Femur (tissue), 1 donor: ENCODE measurements at places on chromosomes 16 and 17.
A peak's percentile ranks its signal among the peaks of the same experiment; 100 is the strongest.

DNA sequence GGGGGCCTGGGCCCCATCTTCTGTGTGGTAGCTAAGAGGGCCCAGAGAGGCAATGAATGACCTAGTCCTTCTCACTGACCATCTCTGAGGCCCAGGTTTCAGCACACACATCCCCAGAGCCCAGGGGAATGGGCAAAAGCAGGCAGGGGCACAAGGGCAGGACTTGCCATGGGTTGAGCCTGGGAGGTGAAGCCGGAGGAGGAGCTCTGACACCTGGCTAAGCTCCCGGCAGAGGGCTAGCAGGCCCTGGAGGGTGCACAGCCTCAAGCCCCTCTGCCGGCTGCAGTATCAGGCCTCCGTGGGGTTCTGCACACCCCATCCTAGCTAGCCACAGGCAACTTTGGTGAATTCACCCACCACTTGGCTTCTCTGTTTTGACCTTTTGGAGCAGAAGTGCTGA lies 5.3 kb downstream of the SRCIN1 start:
- DNase-seq: no peak

- DNase-seq: no peak
Observed at GRCh38 chr16:459761-460160, 34.3 kb downstream of the RAB11FIP3 start.

GRCh38 chr16:57800200-57801097 lies 1.8 kb downstream of the KIFC3 start:
- DNase-seq: no peak

DNA sequence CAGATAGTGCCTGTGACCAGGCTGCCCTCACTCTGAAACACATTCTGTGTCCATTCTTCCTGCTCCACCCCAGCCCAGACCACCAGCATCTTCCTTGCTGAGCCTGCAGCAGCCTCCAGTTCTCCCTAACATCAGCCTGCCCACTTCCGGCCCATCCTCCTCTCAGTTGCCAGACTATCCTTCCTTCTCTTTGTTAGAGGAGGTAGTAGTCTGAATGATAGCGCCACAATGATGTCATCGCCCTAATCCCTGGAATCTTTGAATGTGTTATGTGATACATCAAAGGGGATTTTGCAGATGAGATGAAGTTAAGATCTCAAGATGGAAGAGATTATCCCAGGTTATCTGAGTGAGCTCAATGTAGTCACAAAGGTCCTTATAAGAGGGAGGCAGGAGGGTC lies 3.2 kb upstream of the ZDHHC1 start:
- no peak for DNase-seq

DNA sequence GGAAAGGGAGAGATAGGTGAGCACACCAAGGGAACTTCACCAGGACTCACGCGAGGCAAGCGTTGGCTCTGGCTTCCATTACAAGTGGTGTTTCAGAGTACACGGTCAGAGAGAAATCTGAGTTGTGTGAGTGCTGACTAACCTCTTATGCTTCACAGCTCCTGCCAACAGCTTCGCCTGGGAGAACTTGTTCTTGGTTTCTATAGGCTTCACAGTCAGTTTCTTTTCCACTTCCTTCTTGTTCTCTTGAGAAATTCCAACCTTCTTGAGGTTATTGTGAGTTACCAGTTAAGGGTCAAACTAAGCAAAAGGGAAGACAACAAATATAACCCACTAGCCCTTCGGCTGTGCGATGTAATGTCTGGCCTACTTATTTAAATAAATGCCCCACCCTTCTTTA lies 18.9 kb downstream of the PSME3IP1 start:
- no peak for DNase-seq

GRCh38 chr16:82506692-82507670 lies 119.8 kb upstream of the CDH13 start:
- peak; percentile 48 for DNase-seq

GRCh38 chr16:77961814-77962213 lies 60.5 kb upstream of the CLEC3A start:
- no peak for DNase-seq

DNA sequence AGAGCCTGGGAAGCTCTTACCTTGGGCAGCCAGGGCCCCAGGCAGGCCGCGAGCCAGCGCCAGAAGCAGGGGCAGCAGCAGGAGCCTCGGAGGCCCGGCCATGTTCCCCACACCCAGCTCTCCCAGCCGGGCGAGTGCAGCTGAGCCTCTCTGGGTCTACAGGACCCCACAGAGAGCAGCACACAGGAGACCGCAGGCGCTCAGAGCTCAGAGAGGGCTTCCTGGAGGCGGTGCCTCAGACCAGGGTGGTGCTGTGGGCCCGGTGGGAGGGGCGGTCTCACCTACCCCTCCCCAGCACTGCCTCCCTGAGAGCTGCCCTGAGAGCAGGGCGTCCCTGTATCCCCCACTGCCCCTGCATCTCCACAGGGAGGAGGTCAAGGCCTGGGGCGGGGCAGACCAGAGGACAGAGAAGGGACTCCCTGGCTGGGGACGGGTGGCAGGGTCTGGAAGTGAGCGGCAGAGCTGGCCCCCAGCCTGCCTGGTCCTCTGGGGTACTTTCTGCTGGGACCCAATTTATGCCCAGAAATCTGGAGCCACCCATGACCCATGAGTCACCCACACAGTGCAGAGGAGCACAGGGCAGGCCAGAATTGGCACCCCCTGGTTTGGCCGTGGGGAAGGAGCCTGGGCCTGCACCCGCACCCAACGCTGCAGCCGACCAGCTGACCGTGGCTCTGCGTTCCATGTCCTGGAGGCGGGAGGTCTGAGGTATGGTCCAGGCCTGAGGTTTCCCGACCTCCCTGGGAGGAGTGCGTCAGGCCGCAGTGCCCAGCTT lies at the start of gene CD7:
CD7 (minus strand) TSS at position 215 of the 775 bp plus-strand sequence; CDS start at position 102, 113 bp downstream.
- DNase-seq: no peak

DNA sequence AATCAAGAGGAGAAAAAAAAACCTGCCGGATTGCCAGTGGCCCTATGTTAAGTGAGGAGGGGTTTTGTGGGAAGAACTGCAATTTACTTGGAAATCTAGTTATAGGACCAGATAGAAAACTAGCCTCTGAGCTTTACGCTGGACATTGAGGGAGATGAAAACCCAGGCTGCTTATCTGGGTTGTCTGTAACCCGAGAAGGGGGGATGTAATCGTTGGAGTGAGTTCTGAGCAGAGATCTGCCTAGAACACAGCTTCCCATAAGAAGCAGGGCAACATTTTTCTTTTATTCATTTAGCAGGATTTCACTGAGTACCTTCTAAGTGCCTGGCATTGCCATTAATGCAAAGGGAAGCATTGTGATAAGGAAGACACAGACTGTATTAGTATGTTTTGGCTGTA lies 70.6 kb downstream of the KATNIP start:
- no peak for DNase-seq

GRCh38 chr16:19598805-19599510 lies 43.5 kb downstream of the VPS35L start:
- no peak for DNase-seq

DNA sequence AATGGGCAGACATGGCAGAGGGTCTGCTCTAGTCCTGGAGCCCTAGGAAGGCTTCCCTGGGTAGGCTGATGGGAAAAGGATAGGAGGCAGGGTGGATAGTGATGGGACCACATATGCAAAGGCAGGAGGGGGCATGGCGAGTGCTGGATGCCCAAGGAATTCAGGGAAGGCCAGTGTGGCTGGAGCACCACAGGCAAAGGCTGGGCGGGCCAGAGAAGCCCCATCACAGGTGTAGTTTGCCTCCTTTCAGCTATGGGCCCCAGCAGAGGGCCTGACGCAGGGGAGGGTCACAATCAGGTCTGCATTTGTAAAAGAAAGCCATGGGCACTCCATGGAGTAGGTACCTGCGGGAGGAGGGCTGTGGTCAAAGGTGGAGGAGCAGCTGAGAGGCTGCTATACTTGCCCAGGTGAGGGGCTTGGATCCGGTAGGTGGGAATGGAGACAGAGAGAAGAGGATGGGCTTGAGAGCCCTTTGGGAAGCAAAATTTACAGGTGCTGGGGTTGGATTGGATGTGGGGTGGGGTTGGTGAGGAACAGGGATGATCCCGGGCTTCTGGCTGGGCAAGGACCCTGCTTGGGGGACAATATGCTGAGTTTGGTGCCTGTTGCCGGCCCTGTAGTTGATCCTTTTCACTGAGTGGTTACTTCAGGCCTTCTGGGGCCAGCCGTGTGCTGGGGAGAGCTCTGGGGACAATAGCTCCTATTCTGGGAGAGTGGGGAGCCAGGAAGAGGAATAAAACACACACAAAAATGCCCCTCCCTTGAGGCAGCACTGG lies 6.5 kb upstream of the COL1A1 start:
- DNase-seq: no peak

DNA sequence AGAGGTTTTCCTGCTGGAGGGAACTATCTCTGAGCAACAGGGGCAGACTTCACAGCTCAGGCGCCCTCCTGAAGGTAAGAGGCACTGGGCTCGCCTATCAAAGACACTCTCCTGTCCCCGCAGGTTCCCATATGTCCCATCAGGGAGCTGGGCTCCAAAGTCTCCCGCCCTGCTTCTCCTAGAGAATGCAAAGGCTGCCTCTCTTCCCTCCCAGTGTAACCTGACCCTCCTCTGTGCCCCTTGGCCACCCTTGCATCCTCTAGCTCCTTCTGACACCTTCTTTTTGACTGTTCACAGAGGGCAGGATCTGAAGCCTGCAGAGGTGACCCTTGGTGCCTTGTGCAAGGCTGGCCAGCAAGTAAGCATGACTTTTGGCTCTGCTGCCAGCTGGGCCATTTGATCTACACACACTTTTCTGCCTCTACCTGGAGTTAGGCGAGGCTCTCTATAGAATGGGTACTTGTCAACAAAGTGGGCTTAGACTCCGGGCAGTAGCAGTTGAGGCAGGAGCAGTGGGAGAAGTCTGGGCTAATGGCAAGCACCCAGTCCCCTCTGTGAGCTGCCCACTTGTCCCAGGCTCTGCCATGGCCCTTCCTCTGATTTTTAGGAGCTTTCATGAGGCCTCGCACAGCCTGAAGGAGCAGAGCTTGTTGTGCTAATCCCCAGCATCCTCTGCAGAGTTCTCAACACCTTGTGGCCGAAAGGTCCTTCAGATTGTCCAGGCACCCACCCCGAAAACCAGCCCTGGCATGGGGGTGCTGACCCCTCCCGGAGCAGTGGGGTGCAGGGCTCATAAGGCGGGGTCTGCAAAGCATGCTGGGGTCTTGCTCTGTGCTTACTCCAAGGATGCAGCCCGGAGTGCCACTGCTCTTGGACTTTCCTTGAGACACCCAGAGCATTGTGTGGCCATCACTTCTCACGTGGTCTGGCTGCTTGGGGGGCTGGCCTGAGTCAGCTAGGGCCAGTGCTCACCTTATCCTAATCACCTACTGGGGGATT lies 122.9 kb downstream of the METRNL start:
- DNase-seq: no peak
